ENCODE measurements at places on chromosomes 16 and 17. TPM values are rescaled to one million over a fixed set of nuclear protein-coding genes. Genes with fewer than 3 reads are reported as not detected.

The TUBB3 gene
- 63.3 TPM for total RNA-seq

GRCh38 chr17:35094902-35095301, 24.8 kb downstream of the RAD51D start:
- peak; percentile 9 for DNase-seq

DNA sequence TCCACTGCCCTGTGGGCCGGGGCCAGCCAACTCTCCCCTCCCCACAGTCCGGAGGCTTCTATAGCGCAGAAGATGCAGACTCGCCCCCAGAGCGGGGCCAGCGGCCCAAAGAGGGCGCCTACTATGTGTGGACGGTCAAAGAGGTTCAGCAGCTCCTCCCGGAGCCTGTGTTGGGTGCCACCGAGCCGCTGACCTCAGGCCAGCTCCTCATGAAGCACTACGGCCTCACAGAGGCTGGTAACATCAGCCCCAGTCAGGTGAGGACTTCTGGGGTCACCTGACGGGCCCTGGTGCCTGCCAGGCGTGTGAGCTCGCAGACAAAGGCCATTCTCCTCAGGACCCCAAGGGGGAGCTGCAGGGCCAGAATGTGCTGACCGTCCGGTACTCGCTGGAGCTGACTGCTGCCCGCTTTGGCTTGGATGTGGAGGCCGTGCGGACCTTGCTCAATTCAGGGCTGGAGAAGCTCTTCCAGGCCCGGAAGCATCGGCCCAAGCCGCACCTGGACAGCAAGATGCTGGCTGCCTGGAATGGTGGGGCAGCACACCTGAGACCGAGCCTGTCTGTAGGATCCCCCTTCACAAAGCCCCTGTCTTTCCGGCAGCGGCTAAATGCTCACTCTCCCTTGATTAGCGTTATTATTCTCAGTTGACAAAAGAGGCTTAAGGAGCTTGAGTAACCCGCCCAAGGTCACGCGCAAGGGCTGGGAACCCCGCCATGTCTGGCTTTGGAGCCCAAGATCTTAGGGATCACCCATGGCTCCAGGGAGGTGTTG, 3.9 kb downstream of the SPATA20 start:
- DNase-seq, result peak; percentile 86

GRCh38 chr17:27376637-27377547, 79.4 kb upstream of the KSR1 start:
- DNase-seq, result no peak

DNA sequence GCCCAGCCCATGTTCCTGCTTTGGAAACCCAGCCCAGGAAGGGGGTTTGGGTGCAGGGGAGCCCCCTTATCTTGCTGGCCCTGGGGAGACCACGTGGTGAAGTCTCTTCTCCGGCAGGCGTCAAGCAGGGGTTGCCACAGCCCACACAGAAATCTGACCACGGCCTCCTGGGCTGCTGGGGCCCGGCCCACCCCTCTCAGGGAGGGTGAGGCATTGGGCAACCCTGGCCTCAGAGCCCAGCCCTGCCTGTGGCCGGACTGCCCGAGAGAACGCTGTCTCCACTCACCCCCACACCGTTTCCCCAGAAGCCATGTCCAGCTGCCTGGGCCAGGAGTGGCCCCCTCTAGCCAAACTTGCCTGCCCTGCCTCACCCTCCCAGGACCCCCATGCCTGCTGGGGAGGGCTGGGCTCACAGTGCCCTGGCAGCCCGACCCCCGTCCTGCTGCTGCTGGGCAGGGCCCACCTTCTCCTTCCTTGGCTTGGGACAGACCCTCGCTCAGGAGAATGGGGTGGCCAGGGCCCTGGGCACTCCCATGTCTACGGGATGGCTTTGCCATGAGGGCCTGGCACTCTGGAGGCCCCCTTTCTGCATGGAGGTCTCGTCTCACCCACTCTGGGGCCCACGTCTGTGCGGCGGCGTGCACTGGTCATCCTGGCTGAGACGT, 6.7 kb downstream of the RPUSD1 start:
- no peak for DNase-seq

DNA sequence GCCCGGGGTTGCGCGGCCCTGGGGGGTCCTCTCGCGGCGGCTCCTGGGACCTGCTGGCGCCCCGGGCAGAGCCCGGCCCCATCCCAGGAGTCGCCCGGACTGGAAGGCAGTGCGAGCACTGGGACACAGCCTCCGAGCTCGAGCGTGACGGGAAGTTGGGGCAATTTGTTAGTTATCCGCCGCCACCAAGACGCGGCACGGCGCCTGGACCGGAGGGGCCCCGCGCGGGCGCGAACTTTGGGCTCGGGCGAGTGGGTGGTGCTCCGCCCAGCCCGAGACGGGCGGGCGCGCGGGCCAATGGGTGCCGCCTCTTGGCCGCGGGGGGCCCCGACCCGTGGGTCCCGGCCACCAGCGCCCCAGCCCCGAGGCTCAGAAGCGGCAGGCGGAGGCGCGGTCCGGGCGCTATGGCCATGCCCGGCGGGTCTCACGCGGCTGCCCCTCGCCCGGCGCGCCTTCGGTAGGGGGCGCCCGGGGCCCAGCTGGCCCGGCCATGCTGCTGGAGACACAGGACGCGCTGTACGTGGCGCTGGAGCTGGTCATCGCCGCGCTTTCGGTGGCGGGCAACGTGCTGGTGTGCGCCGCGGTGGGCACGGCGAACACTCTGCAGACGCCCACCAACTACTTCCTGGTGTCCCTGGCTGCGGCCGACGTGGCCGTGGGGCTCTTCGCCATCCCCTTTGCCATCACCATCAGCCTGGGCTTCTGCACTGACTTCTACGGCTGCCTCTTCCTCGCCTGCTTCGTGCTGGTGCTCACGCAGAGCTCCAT, at the start of gene ADORA2B:
TSS of gene ADORA2B (plus strand) at position 372 of the 768 bp plus-strand sequence. CDS start at position 491, 119 bp downstream.
- peak; percentile 69 for DNase-seq

Measured in umbilical cord (tissue), 2 donors.